ENCODE measurements at places on chromosomes 7 and 10. TPM values are rescaled to one million over a fixed set of nuclear protein-coding genes. Genes with fewer than 3 reads are reported as not detected.

The FOXP2 gene
- total RNA-seq, result not detected

The GDF2 gene
- not detected for total RNA-seq

The MMD2 gene
- not detected for total RNA-seq

The AQP1 gene
- total RNA-seq, result 0.45 TPM

The TMEM213 gene
- total RNA-seq, result not detected

The RSPH10B2 gene
- 0.07 TPM for total RNA-seq

The MGAM2 gene
- total RNA-seq, result 0.02 TPM

The PCLO gene
- total RNA-seq, result 1.5 TPM

The FBXL13 gene
- total RNA-seq, result 0.21 TPM

The LRRD1 gene
- not detected for total RNA-seq

The OR2A1 gene
- not detected for total RNA-seq

The CALY gene
- total RNA-seq, result 0.74 TPM

The MOGAT3 gene
- total RNA-seq, result not detected

The FGL2 gene
- not detected for total RNA-seq

All from A549 treated with AZD2906 at 1 μM for 4 hours (cell line).